Mucosa of gallbladder (tissue), 1 donor: ENCODE measurements at places on chromosomes 2 and 18. TPM values are rescaled to one million over a fixed set of nuclear protein-coding genes. Genes with fewer than 3 reads are reported as not detected.

- DNase-seq, result no peak
These were observed 46.6 kb upstream of the TBC1D8 start for GRCh38 chr2:101197814-101198213.

SCYGR4 gene
- total RNA-seq, result not detected

GRCh38 chr2:178796079-178796677, 11.0 kb downstream of the TTN start:
- no peak for DNase-seq

SRD5A2 gene
- 0.09 TPM for total RNA-seq

AQP12B gene
- total RNA-seq, result not detected

- no peak for DNase-seq
These were observed 200.9 kb downstream of the TWIST2 start for GRCh38 chr2:239048736-239049135.

DNA sequence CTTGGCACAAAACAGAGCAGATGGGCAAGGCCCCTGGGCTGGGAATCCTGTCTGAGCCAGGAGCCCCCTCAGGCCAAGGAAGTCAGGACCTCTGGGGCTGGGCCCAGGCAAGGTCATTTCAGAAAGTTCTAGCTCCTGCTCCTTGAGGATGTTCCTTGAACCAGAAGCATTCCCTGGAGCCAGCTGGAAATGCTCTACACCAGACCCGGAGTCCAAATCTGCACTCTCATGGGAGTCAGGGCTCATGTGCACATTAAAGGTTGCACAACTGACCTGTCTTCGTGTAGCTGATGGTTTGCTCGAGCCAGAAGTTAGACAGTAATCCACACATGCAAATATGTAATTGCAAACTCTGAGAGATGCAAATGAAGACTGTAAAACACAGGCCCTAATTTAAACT, 18.0 kb downstream of the PARD6G start:
- DNase-seq, result no peak

DNA sequence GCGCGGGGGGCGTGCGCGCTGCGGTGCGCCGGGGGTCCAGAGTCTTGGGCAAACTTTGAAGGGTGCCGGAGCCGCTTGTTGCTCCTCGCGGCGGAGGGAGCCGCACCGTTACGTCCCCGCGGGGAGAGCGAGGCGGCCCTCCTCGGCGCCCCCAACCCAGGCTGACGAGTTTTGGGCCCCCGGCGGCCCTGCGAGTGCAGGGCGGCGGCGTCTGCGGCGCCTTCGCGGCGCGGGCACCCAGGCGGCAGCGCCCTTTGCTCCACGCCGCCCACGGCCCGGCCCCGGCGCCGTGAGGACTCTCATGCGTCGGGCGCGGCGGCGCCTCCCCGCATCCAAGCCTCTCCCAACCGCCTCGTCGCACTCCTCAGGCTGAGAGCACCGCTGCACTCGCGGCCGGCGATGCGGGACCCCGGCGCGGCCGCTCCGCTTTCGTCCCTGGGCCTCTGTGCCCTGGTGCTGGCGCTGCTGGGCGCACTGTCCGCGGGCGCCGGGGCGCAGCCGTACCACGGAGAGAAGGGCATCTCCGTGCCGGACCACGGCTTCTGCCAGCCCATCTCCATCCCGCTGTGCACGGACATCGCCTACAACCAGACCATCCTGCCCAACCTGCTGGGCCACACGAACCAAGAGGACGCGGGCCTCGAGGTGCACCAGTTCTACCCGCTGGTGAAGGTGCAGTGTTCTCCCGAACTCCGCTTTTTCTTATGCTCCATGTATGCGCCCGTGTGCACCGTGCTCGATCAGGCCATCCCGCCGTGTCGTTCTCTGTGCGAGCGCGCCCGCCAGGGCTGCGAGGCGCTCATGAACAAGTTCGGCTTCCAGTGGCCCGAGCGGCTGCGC, 814 bp downstream of the FZD7 start:
- no peak for DNase-seq

ANKRD30BL gene
- not detected for total RNA-seq

- DNase-seq, result no peak
These were observed 68.6 kb upstream of the COL5A2 start for GRCh38 chr2:189248141-189248540.

DNA sequence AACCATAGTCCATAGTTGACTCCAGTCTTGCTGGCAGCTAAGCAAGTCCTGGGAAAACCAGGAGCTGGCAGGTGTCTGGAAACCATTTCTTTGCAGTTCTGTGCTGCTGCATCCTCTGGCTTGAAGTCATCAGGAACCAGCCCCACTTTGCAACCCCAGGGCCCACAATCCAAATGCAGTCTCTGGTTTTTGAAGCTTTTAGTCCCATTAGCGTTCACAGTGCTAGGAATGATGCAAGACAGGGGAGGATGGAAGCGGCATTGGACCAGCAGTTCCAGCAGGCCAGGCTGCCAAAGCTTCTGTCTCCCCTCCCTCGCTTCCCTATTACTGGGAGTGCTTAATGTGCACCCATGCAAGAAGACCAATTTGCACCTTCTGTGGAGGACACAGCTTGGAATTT, 106.4 kb downstream of the ZBTB7C start:
- no peak for DNase-seq

DNA sequence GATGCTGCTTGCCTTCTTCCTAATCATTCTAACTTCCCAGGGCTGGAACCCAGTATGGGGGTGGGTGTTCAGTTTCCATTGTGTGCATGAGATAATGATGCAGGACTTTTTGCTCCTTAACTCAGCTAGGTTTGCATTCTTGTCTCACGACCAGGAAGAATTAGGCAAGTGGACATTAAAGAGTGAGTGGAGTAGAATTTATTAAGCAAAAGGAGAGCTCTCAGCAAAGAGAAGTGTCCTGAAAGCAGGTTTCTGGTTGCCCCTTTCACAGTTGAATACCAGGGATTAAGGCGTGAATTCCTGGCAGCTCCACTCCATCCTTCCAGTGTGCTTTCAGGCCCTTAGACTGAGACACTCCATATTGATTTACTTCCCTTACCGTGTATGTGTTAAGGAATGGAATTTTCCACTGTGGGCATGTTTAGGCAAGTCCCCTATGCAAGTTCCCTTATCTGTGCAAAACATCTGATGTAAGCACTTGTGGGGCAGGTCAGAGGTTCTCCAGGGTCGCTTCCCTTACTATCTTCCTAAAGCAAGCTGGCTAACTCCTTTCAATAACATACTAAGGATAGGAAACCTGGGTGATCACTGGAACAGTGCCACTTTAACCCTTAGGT, 126.5 kb downstream of the GPR39 start:
- no peak for DNase-seq

DNA sequence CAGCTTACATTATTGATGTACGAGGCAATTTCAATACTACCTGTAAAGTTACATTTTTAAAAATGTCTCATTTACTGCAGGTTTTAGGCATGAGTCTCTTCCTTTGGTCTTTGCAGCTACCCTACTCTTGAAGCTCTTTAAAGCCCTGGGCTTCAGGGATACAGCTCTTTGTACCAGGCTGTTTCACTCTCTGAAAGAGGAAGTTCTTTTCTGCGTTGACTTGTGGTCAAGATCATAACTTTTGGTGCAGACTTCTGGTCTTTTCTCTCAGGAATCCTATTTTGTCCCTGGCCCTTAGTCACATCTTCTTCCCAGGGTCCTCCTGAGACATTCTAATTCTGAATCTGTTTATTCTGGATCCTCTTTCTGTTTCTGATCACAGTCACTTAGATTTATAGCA, 16.6 kb upstream of the HRH4 start:
- DNase-seq, result no peak

DNA sequence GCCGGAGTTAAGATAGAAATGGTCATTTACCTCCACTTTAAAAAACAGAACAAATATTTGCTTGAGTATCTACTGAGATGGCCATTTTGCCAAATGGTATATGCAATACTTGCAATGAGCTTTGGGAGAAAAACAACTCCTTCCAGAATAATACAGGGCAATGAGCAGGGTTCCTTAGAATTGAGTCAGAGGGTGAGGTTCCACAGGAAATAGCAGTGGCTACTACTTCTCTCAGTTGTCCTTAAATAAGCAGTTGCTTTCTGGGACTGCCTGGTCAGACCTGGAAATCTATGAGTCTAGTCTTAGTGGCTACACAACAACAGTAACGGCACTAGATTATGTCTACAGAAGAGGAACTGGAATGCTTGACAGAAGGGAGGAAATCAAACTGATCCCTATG, 80.9 kb upstream of the CCDC85A start:
- DNase-seq, result no peak

FAM110C gene
- 41.8 TPM for total RNA-seq
